Activated T-cell treated with anti-CD3 and anti-CD28 coated beads, Interleukin-2, amount 50 U/mL, for 4 hours (primary cell): ENCODE measurements at places on chromosomes 16 and 17. TPM values are rescaled to one million over a fixed set of nuclear protein-coding genes. Genes with fewer than 3 reads are reported as not detected.

- DNase-seq, result no peak
These were observed 188.4 kb downstream of the ABCC12 start for GRCh38 chr16:47967374-47967773.

DNA sequence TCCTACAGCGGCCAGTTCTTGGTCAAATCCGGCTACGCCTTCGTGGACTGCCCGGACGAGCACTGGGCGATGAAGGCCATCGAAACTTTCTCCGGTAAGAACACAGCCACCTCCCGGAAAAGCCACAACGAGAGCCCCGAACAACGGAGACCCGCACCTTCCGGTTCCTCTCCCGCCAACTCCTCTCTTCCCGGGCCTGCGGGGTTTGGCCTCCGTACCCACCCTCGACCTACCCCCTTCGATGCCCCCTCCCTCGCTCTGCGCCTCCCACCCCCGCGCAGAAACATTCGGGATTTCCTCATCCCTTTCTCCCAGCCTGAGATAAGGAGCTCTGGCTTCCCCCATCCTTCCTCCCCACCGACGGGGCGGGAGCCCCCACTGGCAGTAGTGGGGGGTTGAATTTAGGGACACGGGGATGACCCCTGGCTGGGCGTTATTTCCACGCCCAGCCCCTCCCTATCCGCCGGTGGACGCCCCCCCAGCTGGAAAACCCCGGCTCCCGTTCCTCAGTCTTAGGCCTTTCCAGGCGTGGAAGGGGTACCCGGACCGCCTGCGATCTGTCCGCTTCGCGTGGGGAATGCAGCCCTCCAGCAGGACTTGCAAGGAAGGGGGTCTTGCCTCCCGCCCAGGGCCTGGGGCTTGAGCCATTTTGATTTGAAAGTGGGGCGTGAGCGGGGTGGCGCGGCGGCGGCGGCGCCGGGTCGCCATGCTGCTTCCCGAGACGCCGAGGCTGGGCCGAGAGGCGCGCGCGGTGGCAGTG lies 822 bp downstream of the IGF2BP1 start:
- DNase-seq, result no peak

The LRRC36 gene
- total RNA-seq, result not detected

GRCh38 chr17:50396261-50397110 lies 837 bp downstream of the LRRC59 start:
- peak; percentile 13 for DNase-seq

The APPBP2 gene
- total RNA-seq, result 17.8 TPM

The KCTD13 gene
- total RNA-seq, result 45.4 TPM

- no peak for DNase-seq
These were observed 278.9 kb upstream of the XYLT1 start for GRCh38 chr16:17749706-17750105.

DNA sequence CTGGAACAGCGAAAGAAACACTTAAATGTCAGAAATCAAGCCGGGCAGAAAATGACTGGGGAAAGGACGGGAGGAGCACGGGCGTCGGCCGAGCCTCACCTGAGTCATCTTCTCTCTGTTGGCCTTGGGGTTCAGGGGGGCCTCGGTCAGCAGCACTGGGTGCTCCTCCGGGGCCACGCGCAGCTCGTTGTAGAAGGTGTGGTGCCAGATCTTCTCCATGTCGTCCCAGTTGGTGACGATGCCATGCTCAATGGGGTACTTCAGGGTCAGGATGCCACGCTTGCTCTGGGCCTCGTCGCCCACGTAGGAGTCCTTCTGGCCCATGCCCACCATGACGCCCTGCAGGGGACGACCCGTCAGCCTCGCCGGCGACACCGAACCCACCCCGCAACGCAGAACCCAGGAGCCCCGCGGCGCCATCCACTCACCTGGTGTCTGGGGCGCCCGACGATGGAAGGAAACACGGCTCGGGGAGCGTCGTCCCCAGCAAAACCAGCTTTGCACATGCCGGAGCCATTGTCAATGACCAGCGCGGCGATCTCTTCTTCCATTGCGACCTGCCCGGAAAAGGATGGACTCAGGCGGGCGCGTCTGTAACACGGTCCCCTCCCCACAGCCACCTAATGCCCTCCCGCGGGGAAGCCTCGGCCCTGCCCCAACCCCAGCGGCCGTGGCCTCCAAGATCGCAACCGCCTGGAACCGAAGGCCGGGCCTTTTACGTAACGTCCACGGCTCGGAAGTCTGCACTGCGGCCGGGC lies 616 bp downstream of the ACTG1 start:
- peak; percentile 39 for DNase-seq

DNA sequence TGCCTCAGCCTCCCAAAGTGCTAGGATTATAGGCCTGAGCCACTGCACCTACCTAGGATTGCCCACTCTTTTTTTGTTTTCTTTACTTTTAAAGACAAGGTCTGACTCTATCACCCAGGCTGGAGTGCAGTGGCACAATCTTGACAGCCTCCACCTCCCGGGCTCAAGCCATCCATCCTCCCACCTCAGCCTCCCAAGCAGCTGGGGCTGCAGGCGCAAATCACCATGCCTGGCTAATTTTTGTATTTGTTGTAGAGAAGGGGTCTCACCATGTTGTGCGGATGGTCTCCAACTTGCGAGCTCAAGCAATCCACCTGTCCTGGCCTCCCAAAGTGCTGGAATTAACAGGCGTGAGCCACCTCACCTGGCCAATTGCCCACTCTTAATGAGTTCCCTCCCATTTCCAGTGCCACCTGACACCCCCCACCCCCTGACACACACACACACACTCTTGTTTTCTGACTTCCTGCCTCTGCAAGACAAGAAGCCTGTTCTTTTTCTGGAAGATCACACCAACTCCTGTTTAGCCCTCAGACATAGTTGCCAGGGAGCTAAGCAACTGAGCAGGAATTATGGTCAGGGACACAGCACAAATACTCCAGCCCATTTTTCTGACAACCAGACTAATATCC lies 2.6 kb downstream of the OVCA2 start:
- DNase-seq, result no peak

- DNase-seq, result no peak
These were observed 87.3 kb downstream of the YPEL2 start for GRCh38 chr17:59418732-59419166.

- no peak for DNase-seq
These were observed 11.1 kb downstream of the RAB40B start for GRCh38 chr17:82687375-82687861.

DNA sequence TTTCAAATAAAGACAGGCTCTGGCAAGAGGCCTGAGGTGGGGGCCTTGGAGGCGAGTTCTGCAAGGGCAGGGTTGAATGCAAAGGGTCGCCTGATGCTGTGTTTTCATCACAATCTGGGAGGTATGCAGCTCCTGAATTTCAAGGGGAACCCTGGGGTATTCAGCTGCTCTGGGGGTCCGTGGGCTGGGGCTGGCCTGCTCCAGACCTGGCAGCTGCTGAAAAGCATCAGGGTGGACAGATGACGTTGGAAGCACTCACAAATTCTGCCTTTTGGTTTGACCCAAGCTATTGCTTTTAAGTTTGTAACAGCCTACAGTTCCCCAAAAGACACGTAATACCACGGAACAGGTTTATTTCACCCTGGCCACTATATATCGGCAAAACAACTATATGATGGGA lies 1.3 kb downstream of the DNAH17 start:
- no peak for DNase-seq

- peak; percentile 32 for DNase-seq
These were observed 13.3 kb upstream of the SDK2 start for GRCh38 chr17:73657473-73658116.

GRCh38 chr16:751152-752006 lies 9.2 kb upstream of the MSLN start:
- no peak for DNase-seq

The PITPNM3 gene
- total RNA-seq, result 0.33 TPM

DNA sequence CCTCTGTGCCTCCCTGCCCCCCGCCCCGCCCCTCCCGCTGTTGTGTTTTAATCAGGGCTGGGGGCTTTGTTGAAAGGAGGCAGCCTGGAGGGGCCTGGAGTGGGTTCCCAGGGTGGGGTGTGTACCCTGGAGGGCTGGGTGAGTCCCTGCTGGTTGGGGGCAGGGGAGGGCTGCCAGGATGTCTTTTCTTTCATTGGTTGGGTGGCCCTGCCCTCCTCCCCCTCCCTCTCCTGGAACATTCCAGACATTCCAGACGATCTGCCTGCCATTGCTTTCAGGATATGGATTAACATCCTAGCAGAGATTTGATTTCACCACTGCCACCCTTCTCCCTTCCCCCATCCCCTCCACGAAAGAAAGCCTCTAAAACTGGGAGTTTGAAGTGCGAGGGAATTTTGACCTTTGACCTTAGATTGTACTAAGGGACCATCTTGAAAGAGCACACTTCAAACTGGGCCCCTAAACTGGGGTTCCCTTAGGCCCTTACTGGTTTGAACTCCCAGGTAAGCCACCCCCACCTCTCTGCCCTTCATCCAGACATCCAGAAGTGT lies 25.3 kb downstream of the IGF2BP1 start:
- DNase-seq, result no peak

DNA sequence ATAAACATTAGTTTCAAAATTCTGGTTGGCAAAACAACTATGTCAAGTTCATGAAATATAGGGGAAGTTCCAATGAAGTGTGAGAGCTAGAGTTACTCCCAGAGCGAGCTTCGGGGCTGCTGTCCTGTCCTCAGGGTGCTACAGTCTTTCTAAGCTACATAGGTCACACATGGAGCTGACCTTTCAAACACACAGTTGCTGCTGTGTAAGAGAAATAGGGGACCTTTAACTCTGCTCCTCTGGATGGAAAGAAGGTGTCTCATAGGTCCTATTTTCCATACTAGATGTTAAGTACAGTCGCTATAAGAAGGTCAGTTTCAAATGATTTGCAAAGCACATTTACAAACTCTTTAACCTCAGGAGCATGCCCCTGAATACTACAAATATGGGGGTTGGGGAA lies 6.3 kb upstream of the AHSP start:
- DNase-seq, result no peak
